ENCODE measurements at places on chromosomes 5 and 9.
A peak's percentile ranks its signal among the peaks of the same experiment; 100 is the strongest.

DNA sequence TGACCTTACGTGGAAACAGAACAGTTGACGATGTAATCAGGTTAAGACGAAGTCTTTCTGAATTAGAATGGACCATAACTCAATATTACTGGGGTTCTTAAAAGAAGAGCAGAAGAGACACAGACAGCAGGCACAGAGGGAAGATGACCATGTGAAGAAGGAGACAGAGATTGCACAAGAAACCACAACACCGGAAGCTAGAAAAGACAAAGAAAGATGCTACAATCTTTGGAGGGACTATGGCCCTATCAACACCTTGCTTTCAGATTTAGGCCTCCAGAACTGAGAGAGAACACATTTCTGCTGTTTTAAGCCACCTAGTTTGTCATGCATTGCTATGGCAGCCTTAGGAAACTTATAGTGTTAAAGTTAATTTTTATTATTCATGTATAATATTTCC lies 27.1 kb downstream of the CDH9 start:
- DNase-seq, result no peak

DNA sequence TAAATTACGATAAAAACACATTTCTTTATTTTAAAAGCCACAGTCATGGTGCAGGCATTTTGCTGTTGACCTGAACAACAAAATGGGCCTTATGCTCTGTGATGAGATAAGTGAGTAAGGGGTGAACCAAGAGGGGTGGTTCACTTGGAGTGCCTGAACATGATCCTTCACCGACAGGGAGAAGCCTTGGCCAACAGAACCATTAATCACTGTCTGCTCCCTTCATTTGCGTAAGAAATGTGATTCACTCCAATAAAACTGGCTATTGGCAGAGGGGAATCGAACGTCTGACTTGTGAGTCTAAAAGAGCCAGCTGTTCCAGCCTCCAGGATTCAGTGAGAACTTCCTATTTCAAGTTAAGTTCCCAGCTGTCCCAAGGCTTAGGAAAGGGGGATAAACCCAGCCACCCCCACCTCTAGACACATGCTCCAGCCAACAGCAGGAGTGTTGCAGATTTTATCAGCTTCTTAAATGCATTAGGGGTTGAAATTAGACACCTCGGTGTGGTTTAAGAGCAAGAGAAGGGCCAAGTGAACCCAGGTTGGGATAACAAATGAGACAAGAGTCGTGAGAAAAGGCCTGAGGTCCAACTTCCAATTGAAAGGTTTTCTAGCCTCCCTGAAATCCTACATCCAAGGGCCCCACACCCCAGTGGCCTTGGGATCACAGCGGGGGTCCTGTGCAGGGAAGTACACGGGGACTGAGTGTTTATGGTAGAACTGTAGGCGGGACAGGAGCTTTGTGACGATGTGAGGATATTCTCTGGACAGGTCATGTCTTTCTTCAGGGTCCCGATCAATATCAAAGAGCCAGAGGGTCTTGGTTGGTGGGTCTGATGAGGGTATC lies 131.4 kb upstream of the LHFPL2 start:
- no peak for DNase-seq

DNA sequence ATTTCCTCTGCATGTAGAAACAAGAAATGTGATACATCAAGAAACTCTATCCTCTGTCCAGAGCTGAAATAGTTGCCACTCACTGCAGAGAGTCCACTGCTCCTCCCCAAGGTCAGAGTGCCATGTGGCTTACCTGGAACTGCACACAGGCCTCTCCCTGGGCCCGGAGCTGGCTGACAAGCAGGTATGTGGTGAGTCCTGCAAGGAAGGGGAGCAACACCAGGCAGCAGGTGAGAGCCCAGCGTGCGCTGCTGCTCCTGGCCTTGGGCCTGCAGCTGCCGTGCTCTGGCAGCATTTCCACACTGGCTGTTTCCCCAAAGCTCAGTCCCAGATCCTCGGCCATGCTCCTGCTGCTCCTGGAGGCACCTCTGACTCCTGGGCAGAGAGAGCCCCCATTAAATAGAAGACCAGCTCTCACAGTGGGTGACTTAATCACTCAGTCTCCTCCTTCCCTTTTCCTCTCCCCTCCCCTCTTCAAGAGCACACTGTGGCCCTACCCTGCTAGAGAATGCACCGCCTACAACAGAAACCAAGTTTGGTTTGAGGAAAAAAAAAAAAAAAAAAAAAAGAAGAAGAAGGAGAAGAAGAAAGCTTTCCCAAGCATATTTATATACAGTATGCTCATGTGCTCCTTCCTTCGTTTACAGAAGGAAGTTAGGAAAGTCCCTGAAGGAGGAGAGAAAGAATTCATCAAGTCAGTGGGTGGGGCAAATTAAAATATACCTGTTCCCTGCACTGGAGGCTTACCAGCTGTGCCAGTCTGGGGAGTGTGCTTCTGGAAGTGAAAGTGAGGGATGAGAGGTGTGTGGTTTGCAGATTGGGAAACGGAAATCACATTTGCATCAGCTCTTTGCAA lies at the start of gene TNFSF15:
Gene TNFSF15, minus strand, starts transcription at position 370 of the 856 bp plus-strand sequence. Its CDS starts 27 bp downstream, at position 343.
- DNase-seq, result peak; percentile 58

- DNase-seq, result no peak
These were observed 86.1 kb downstream of the PCSK5 start for GRCh38 chr9:75976549-75976948.

- no peak for DNase-seq
These were observed 259.4 kb upstream of the EFNA5 start for GRCh38 chr5:107930092-107930491.

- no peak for DNase-seq
These were observed 88.4 kb downstream of the CDH12 start for GRCh38 chr5:22764736-22765135.

- no peak for DNase-seq
These were observed 78.0 kb downstream of the OTULIN start for GRCh38 chr5:14742498-14742897.

- DNase-seq, result no peak
These were observed 2.6 kb upstream of the FOXB2 start for GRCh38 chr9:77016526-77017504.

- DNase-seq, result no peak
These were observed 3.5 kb downstream of the LMX1B start for GRCh38 chr9:126617003-126617822.

GRCh38 chr5:150559701-150560100 lies 51.8 kb downstream of the NDST1 start:
- no peak for DNase-seq

DNA sequence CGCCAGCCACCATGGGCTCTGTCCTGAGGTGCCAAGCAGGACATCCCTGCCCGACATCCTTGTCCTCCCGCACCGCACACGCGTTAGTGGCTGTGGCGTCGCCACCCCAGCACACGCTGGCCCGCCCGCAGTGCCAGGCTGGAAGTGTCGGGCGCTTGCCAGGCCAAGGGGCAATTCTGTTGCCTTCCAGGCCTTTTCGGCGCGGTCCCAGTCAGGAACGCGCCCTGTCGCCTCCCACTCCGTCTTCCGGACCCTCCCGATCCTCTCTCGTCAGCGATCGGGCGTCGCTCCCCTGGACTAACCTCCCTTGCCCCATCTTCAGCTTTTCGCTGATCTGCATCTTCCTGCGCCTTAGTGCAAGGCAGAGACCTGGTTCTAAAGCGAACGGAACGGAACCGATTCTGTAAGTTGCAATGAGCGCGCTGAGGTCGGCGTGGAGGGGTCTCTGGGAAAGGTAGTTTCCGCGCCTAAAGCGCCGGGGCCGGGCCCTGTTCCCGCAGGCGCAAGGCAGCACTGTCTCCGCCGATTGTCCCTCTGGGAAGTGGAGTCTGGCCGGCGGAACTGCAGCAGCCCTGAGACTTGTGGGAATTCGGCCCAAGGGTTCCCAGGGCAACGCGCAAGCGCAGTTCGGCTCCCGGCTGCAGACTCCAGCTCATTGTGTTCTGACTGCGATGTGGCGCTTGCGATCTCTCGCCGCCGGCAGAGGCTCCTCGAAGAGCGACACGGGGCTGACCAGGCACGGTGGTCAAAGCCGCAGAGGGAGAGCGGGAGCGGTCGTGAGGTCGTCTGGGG lies at the start of gene ZNF454:
Gene ZNF454, plus strand, starts transcription at position 630 of the 792 bp plus-strand sequence. CDS start 1,594 bp downstream, outside the sequence.
- no peak for DNase-seq

DNA sequence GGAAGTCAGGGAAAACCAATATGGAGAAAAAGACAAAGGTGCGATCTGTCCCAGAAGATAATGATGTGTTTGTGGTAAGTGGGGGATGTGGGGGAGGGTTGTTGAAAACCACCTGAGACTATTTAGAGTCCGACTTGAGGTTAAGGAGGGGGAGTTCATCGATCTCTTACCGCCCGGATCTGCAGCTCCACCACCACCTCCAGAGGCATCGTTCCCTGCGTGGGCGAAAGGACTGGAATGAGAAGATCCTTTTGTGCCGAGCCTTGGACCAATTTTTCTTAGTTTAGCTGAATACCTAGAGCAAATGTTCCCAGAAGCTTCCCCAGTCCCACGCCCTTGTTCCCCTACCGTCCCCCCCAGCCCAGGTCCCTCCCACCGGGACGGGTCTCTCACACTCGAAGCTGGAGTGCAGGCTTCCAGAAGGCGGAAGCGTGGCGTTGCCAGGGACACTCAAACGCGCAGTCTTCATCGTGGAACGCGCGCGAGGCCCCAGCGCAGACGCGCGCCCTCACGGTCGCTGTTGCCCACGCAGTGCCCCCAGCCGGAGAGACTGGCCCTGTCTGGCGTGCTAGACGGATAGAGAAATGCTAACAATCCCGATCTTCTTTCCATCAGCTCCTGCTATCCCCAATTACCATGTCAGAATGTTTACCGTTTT lies at the start of gene SPATA6L:
Gene SPATA6L, minus strand, starts transcription at position 439 of the 658 bp plus-strand sequence. Its CDS starts 230 bp downstream, at position 209.
- DNase-seq, result peak; percentile 27

- DNase-seq, result no peak
These were observed 319.2 kb downstream of the IRX2 start for GRCh38 chr5:2432076-2432920.

DNA sequence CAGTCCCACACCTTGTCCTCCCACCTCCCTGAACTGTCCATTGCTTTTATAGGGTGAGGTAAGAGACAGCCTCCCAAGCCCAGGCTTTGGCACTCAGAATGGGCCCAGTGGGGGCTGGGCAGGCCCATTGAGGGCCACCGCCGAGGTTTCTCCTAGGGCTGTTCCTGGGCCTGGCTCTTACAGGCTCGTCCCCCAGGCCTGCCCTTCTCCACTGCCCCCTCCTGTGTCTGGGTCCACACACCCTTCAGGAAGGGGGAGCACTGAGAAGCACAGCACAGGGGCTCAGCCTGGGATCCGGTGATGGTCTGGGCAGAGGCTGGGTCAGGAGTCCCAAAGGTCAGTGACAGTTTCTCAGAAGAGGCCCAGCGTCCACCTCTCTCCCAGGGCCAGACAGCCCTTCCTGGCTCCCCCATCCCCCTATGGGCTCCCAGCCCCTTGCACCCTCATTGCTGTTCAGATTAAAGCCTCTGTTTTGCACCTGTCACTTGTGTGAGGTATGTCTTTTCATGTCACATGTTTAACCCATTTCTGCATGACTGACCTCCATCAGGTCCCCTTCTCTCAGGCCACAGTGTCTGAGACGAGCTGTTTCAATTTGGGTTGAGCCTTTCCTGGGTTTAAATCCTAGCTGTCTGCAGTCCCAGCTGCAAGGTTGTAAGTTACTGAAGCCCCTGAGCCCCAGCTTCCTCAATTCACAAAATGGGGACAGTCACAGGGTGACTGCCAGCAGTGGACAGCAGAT lies 29.4 kb downstream of the IER5L start:
- DNase-seq, result no peak

- DNase-seq, result no peak
These were observed 185.6 kb downstream of the SNX18 start for GRCh38 chr5:54703133-54703532.

- DNase-seq, result no peak
These were observed 67.2 kb upstream of the FSTL4 start for GRCh38 chr5:133679534-133679933.

- no peak for DNase-seq
These were observed at the start of gene CTSL for GRCh38 chr9:87725900-87726709. Gene CTSL, plus strand, starts transcription at chr9:87726119. Its CDS starts 1,485 bp downstream, at chr9:87727604.

GRCh38 chr9:5646116-5646515 lies 17.2 kb downstream of the RIC1 start:
- no peak for DNase-seq

DNA sequence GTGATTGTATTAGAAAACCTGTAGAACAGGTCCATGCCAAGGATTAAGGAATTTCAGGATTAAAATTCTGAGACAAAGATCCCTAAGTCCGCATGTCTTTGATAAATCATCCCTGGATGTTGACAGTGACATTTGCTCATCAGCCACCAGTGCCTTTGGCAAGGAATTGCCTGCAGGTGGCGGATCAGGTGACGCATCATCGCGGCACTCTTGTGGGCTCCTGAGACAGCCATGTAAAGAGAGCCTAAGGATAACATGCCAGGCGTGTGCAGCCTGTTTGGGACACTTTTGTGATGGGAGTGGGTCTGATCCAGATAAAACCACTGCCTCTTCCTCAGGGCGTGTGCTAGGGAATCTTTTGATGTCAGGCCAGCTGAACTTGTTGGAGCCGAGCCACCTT lies 40.6 kb downstream of the ADCY2 start:
- no peak for DNase-seq

DNA sequence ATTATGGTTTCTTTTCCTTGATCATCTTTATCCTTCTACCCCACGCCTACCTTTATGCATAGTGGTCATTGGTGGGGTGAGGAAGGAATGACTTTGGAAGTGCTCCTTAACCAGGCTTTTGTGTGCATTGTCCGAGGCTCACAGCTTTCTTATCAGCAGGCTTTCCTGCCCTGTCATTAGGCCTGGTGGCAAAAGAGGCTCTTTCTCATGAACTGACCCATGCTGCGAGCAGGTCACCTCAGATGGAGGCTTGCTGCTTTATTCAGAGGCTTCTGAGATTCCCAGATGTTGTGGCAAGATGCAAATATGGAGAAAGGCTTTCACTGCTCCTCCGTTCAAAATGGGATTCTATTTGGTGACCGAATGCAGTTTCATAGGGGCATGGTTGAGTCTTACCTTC lies 57.4 kb upstream of the DMRTA1 start:
- no peak for DNase-seq

DNA sequence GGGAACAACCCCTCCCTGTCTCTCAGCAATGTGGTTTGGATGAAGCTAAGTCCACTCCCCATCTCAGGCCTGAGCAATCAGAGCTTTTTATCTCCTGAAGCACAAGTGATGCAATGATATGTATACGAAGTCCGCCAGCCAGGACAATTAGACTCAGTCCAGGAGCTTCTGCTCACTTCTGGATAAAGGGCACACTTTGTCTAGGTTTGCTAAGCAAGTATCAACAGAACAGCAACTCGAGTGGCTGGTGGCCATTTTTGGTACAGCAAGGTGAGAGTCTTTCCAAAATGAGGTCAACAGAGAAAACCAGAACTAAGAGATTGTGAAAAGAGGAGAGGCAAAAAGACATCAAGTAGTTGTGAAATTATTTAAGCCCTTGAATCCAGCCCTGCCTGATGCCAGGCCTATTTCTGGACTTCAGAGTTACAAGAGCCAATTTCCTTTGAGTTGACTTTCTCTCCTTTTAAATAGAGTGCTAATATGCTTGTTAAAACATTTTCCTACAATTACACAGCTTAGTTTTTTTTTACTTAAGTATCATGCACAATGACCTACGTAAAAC lies 8.2 kb downstream of the NDUFA8 start:
- DNase-seq, result no peak

- DNase-seq, result peak; percentile 71
These were observed 587 bp downstream of the UBE2R2 start for GRCh38 chr9:33817327-33818166.

DNA sequence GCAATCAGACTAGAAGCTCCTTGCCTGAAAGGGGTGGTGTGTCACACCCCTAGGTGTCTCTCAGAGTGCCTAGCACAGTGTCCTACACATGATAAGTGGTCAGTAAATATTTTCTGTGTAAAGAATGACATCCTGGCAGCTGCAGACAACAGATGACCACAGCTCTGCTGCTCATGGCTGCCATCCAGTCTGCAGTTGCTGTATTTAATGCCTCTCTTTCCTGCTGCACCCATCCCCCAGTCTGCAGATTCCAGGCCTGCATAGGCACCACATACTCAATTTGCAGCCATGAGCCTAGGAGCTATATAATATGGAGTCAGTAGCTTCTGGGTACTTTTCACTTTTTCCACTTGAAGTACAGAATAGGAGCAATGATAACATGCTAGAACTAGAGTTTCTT lies 94.9 kb upstream of the NR4A3 start:
- no peak for DNase-seq
